ENCODE measurements at places on chromosomes 3 and 15.

DNA sequence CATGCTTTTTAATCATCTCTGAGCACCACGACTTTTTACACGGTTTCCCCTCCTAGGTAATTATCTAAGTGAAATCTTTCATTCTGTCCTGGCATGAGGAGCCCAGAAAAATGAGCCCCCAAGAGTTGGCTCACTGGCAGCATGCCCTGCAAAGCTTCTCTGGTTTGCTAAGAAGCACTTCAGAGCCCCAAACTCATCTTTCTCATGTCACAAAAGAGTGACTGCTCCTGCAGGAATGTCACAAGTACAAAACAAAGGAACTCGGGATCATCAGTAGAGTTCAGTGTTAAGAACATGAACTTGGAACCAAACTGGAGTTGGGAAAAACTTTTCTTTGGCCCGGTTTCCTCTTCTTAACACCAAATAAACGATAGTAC is 123.9 kb downstream of the FOXB1 start:
- no peak for DNase-seq

GRCh38 chr3:98326105-98326893 is 27.4 kb upstream of the OR5K4 start:
- no peak for DNase-seq

GRCh38 chr3:66889750-66890494 is 108.2 kb upstream of the KBTBD8 start:
- no peak for DNase-seq

- no peak for DNase-seq
These were observed 815 bp downstream of the SPINT1 start for GRCh38 chr15:40844696-40845030.

GRCh38 chr3:4478261-4478660 is 11.2 kb upstream of the SUMF1 start:
- DNase-seq, result no peak

- DNase-seq, result no peak
These were observed 9.8 kb downstream of the ANKRD28 start for GRCh38 chr3:15787941-15788340.

DNA sequence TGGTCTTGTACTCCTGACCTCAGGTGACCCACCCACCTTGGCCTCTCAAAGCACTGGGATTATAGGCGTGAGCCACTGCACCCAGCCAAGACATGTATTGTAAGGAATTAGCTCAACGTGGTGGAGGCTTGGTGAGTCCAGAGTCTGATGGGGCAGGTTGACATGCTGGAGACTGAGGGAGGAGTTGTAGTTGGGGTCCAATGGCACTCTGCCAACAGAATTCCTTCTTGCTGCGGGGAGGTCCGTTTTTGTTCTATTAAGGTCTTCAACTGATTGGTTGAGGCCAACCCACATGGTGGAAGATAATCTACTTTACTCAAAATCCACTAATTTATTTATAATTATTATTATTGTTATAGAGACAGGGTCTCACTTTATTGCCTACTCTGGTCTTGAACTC is 30.1 kb downstream of the PLA2G4D start:
- no peak for DNase-seq

DNA sequence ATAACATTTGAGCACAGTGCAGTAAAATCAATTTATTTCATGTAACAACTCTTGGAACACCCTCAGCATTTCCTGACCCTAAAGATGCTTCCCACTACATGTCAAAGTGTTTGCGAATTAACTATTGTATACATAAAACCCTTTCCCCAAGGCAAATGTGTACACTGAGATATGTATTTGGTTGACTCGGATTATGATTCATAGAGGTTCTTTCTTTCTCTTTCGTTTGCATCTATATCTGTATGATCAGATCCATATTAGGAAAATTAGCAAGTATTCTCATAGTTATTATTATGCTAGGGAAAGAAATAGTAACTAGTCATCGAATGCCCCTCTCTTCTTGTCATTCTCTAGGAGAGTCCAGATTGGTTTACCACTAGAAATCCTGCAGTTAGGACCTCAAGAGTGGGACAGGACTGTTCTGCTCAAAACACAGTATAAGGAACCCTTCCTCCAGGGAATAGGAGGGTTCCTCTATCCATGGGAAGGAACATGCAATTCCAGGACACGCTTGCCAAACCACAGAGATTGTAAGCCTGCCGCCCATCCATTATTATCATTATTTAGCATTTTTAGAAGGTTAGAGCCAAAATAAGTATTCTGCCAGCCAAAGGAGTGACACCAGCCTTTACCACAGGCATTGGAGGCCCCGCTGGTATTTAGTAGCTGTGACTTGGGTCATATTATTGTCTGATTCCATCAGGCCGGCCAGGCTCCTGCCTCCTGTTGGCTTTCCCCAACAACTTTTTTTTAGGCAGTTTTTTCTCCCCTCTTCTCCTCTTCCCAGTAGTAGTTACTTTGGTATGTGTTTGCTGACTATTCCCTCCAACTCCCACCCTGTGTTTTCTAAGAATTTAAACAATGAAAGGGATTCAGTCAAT is 100.7 kb downstream of the GALK2 start:
- DNase-seq, result peak; percentile 2

GRCh38 chr3:43331381-43331780 is 45.0 kb downstream of the SNRK start:
- no peak for DNase-seq

DNA sequence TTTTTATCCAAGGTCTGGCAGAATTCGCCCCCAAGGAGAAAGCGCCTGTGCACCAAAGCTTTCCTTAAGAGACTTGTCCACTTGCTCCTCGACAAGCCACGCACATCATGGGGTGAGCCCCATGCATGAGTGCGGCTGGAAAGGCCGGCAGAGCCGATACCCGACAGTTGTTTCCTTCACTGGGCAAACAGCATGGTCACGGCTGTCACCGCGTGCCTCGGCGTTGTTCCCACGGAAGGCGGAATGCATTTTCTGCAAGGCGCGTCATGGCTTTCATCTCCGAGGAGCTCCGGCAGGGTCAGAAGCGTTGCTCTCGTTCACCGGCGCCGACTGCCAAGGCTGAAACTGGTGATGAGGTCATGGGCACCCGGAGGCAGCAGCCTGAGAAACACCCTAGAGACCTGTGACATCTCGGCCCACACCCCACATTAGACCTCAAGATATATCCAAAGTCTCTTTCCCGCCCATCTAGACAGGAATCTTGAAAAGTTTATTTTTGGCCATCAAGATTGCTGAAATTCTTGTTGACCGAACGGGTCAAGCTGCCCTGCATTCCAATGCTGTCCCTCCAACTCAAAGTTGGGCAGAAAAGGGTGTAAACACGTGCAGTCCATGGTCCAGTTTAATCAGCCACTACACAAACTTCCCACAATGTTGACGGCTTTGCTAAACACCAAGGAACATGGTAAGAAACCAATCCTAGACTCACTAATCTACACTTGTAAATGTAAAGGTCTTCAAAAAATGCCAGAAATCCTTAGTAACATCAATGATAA is 604 bp upstream of the TJP1 start:
- no peak for DNase-seq

GRCh38 chr3:151635905-151636304 is 97.8 kb upstream of the AADACL2 start:
- DNase-seq, result no peak

GRCh38 chr3:43490640-43491185 is 131.1 kb downstream of the ANO10 start:
- no peak for DNase-seq

DNA sequence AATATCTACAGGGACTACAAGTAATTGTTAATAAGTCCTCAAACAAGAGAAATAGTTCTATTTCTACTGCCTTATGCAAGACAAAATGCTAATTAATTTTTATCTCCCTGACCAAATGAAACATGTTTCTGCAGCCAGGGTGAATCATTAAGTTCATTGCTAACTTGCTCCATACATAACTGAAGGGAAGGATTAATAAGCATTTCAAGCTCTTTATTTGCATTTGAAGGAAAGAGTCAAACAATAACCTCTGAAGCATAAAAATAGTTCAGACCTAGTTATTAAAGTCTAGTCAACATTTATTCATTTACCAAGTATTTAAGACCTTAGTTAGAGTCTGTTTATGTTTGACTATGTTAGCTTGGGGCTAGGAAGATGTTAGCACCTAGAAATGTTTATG is 120.0 kb downstream of the ATP1B3 start:
- DNase-seq, result no peak

GRCh38 chr15:68506071-68506470 is 72.7 kb upstream of the CORO2B start:
- DNase-seq, result no peak

DNA sequence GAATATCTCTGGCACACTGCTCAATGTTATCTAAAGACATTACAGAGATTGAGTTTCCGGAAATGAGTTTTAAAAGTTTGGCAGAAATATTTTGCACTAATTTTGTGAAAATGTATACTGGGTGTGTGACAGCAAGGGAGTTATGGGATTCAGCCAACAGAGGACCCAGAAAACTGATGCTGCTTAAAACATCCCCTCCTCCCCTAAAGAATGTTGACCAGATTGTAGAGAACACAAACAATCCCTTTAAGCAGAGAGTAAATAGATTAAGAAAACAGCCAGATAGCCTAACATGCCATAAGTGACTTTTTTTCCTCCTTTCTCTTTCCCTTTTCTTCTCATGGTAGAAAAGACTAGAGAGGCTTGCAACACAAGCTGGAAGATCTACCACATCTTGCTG is 928.0 kb upstream of the ALCAM start:
- DNase-seq, result no peak

GRCh38 chr15:34855413-34855812 is 60.1 kb upstream of the ACTC1 start:
- DNase-seq, result no peak

DNA sequence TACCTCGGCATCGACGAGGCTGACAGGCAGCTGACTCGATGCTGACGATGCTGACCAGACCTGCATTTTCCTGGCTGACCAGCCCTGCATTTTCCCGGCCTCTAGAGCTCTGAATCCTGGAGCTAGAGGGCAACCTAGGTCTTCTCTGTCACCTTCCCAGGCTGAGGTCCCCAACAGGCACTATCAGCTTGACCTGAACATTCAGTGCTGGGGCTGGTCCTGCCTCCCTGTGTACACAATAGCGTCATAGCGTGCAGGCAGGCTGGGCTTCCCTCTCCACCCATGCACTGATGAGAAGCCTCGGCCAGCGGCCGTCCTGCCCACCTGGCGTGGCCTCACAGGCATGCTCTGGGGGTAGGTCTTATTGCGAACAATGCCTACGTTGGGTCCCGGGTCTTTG is 62.3 kb upstream of the SNRPA1 start:
- DNase-seq, result no peak

DNA sequence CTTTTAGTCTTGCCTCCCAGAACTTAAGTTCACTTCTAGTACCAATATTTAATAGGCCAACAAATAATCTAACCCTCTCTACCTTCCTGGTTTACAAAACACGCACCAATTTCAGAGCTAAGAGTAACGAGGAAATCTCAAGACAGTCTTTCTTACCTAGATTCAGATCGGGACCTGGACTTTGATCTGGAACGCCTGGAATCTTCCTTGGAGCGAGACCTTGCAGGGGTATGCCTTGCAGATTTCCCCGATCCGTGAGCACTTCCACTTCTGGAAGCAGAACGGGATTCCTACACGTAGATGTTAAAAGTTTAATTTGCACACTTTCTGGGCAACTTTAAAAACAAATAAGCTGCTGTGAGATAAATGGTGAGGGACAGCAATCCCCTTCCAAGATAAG is 11.4 kb downstream of the TRA2B start:
- DNase-seq, result no peak

- DNase-seq, result no peak
These were observed 35.3 kb downstream of the KLF13 start for GRCh38 chr15:31361764-31362515.

DNA sequence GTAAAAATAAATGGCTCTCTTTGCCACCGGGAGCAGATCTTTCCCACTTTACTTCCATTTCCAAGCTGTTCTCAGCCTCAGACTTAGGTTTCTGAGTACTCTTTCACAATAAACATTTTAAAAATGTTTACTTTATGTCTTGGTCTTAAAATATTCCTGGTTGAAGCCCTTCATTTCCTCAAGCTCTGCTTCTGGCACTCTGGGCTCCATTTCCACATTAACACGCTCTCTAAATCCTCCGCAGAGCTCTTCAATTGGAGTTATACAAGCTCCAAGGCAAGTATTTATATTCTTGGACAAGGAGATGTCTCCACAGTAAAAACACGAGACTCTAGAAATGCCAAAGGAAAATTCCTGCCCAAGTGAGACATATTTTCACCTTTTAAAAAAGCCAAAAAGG is 169.3 kb downstream of the GREM1 start:
- no peak for DNase-seq

DNA sequence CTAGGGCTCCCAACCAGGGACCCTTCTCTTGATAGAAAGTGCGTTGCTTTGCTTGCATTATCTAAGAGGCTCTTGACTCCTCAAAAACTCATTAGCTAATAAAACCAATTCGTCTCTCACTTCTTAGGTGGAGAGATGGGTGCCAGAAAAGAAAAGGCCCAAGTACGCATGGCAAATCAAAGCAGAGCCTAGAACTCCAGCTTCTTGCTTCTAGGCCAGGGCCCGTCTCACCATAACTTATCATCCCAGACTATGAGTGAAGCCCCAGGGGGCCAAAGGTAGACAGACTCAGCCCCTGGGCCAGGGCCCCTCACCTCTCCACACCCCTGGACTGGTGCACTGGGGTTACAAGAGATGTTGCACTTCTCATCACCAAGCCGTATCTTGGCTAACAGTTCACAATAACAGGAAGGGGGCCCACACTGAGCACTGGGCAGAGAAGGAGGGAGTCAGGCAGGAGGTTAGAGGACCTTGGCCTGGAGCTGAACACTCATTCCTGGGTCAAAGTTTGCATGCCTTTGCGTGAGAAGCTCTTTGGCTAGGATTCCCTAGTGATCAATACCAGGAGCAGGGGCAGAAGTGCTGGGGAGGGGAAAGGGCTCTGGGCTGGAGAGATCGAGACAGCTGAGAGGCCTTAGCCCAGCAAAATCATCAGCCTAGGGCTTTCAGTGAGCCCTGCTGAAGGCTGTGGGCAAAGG is 5.4 kb upstream of the CYP1A1 start:
- DNase-seq, result no peak

- no peak for DNase-seq
These were observed 17.7 kb upstream of the EPHB1 start for GRCh38 chr3:134777341-134777740.

DNA sequence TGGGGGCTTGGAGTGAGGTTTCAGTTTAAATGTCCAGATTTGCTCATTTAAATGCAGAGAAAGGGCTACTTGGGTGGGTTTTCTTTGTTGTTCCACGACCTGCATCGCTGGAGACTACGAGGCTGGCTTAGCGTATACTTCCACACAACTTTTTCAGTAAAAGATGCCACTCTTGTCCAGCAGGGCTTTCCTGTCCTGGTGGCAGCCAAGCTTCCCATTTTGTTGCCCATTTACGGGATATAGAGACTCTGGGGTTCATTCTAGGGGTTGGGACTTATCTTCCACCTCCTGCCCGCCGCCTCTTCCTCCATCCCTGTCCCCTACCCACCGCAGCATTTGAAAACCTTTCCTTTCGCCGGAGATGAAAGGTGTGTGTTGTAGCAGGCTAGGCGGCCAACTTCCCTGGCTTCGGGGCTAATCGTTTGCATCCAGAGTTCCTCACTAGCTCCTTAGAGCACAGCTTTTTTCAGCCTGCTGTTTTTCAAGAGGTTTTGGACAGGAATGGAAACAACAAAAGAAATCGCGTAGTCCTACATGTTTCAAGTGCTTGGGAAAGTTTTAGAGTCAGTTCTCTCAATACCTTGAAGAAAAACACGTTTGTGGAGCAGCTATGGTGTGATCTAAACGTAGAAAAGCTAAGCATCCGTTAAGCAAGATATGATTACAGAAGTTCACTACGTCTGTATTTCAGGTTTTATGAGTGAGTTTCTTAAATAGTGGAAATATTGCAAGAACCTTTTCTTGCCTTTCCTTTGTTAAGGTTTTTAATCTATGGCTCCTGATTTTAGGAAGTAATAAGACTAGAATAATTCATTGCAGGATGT is 843 bp downstream of the CHRNA5 start:
- DNase-seq, result peak; percentile 47

- DNase-seq, result no peak
These were observed 273.6 kb downstream of the CNTN4 start for GRCh38 chr3:2372306-2372705.

Measured in neuronal stem cell (in vitro differentiated cells).